Heart left ventricle (tissue), 16 donors: ENCODE measurements at places on chromosomes 16 and 17. TPM values are rescaled to one million over a fixed set of nuclear protein-coding genes. Genes with fewer than 3 reads are reported as not detected.
A peak's percentile ranks its signal among the peaks of the same experiment; 100 is the strongest.

DNA sequence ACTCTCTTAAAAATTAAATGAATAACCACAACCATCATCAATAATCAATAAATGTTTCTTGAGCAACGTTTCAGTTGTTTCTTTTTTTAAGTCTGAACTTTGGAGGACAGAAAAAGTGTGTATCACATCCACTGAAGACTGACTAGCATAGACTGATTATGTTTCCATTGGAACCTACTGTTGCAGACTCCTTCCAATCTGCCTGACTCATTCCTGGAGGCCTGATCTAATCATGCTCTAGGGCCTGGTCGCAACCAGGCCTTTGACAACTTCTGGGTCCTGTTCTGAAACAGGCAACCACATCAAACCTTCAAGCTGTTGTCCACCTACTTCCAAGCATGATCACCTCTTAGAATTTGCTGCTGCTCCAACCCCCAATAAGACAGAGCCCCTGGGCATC is 109.2 kb upstream of the NUDT7 start:
- H3K4me1 ChIP-seq: no peaks in the 10 kb centered on the region
- no peaks in the 10 kb centered on the region for H3K27me3 ChIP-seq
- no peak overlapping the region for H3K27ac ChIP-seq
- no peaks in the 10 kb centered on the region for H3K36me3 ChIP-seq

Gene NPIPB13
- total RNA-seq: 3.9 TPM

- peaks cover 7% of the 10 kb centered on the region for H3K27me3 ChIP-seq
- DNase-seq: no peak
- no peaks in the 10 kb centered on the region for H3K4me1 ChIP-seq
- peak overlapping the region; percentile 63 for H3K4me3 ChIP-seq
Measured at GRCh38 chr17:35795871-35796265, 427 bp upstream of the MMP28 start.

DNA sequence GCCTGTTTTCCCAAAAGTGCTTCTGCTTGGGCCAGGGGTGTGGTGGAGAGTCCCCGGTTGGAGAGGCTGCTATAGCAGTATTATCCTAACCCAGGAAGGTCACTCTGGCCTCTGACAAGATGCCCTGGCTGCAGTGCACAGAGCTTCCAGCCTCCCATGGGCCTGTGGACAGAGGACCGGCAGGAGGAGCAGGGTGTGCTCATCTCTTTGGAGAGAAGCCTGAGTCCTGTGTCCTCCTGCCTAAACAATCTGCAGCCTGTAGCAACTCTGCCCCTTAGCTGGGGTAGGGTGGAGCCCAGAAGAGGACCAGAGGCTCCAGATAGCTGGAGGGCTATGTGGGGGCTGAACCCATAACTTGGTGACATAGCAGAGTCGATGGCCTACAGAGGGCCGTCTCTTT is 78.0 kb downstream of the MPRIP start:
- no peak for DNase-seq
- H3K36me3 ChIP-seq: no peaks in the 10 kb centered on the region
- H3K4me1 ChIP-seq: peaks cover 69% of the 10 kb centered on the region
- no peaks in the 10 kb centered on the region for H3K27me3 ChIP-seq
- H3K27ac ChIP-seq: peak overlapping the region; percentile 76

- no peak overlapping the region for H3K4me3 ChIP-seq
- H3K36me3 ChIP-seq: no peaks in the 10 kb centered on the region
- H3K4me1 ChIP-seq: no peaks in the 10 kb centered on the region
- no peaks in the 10 kb centered on the region for H3K27me3 ChIP-seq
- no peak overlapping the region for H3K27ac ChIP-seq
Measured at GRCh38 chr17:44273607-44274006, 5.7 kb upstream of the SLC4A1 start.

- H3K4me3 ChIP-seq: no peak overlapping the region
- no peak overlapping the region for H3K27ac ChIP-seq
- peaks cover 9% of the 10 kb centered on the region for H3K4me1 ChIP-seq
- H3K36me3 ChIP-seq: no peaks in the 10 kb centered on the region
Measured at GRCh38 chr16:68345958-68346635, 35.3 kb downstream of the PRMT7 start.

DNA sequence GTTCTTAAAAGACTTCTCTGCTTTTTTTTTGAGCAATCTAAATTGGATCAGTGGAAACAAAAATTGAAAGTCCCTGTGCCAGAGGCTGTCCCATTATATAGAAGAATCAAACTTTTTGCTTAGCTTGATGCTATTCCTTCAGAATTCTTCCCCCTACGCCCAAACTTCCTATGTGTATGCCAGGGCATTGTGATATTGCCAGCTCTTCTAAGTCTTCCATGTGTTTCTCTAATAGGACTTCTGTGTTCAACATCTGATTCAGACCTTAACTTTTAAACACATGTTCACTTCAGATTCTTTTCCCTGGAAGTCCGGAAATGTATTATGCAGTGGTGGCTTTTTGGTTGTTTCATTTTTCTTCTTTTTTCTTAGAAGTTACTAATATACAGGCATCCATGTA is 18.7 kb downstream of the PTRH2 start:
- no peak overlapping the region for H3K27ac ChIP-seq
- no peak overlapping the region for H3K4me3 ChIP-seq
- H3K27me3 ChIP-seq: no peaks in the 10 kb centered on the region
- DNase-seq: no peak

DNA sequence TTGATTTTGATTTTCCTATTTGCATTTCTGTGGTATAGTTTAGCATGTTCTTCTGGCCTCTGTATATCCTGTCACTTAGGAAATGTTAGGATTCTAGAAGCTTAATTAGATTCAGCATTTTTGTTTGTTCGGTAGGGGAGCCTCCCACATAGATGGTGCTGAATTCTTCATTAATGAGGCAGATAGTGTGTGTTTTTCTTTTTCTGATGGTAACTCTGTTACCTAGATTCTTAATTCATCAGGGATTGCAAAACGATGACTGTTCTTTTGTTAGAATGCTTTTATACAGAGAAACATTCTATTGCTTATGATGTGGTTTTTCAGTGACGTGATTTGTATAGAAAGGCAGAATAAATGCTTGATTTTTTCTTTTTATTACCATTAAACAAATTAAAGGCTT is 19.0 kb downstream of the BANP start:
- H3K27me3 ChIP-seq: no peaks in the 10 kb centered on the region
- peaks cover 18% of the 10 kb centered on the region for H3K4me1 ChIP-seq
- no peak overlapping the region for H3K4me3 ChIP-seq
- no peak for DNase-seq
- peaks cover 2% of the 10 kb centered on the region for H3K36me3 ChIP-seq

GRCh38 chr16:27692576-27692975 is 142.6 kb downstream of the KATNIP start:
- DNase-seq: no peak
- no peaks in the 10 kb centered on the region for H3K27me3 ChIP-seq
- H3K27ac ChIP-seq: no peak overlapping the region
- no peaks in the 10 kb centered on the region for H3K4me1 ChIP-seq
- H3K36me3 ChIP-seq: no peaks in the 10 kb centered on the region
- H3K4me3 ChIP-seq: no peak overlapping the region

GRCh38 chr17:81871387-81872230 is 472 bp upstream of the ARHGDIA start:
- DNase-seq: peak; percentile 96
- peaks cover 27% of the 10 kb centered on the region for H3K4me1 ChIP-seq
- peaks cover 22% of the 10 kb centered on the region for H3K36me3 ChIP-seq
- H3K4me3 ChIP-seq: peak overlapping the region; percentile 100
- peak overlapping the region; percentile 99 for H3K27ac ChIP-seq

Gene CCL4
- total RNA-seq: 2.0 TPM

Gene HSD17B2
- not detected for total RNA-seq

Gene GNPTG
- 54.2 TPM for total RNA-seq
